ENCODE measurements at places on chromosomes 2 and 18.
A peak's percentile ranks its signal among the peaks of the same experiment; 100 is the strongest.

GRCh38 chr18:11884396-11885030 lies 23.6 kb downstream of the MPPE1 start:
- no peak for DNase-seq

- no peak for DNase-seq
These were observed 39.8 kb downstream of the CD302 start for GRCh38 chr2:159758239-159758638.

GRCh38 chr2:8551622-8552074 lies 130.2 kb upstream of the ID2 start:
- no peak for DNase-seq

DNA sequence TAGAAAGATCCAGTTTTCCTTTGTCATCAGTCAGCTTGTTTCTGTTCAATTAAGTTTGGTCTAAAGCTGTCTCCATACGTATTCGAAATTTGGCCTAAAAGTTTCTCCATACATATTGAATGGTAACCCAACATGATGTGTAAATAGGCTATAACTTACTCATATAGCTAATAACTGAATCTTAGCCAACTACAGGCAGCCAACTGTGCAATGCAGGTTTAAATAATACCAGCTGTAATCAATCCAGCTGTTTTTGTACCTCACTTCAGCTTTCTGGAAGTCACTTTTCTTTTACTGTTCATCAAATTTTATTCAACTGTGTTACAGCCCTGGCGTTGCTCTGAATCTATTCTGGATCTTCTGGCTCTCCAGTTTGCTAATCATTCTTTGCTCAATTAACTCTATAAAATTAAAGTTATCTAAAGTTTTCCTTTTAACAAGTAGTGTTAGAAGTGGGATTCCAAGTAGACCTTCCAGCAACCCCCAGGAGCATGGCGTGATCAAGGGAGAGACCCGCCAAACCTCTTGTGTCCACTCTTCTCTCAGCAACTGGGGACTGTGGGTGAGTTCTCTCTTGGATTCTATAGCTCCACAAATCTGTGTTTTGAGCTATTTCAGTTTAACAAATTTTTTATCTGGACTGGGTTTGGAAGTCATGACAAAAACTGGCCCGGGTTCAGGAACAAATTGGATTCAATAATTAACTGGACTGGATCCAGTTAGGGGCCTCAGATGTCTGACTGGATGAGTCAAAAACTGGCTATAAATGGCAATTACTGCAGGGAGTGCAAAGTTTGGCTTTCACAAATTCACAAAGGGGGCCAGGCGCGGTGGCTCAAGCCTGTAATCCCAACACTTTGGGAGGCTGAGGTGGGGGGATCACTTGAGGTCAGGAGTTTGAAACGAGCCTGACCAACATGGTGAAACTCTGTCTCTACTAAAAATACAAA lies 329.7 kb upstream of the ST6GAL2 start:
- DNase-seq, result no peak

DNA sequence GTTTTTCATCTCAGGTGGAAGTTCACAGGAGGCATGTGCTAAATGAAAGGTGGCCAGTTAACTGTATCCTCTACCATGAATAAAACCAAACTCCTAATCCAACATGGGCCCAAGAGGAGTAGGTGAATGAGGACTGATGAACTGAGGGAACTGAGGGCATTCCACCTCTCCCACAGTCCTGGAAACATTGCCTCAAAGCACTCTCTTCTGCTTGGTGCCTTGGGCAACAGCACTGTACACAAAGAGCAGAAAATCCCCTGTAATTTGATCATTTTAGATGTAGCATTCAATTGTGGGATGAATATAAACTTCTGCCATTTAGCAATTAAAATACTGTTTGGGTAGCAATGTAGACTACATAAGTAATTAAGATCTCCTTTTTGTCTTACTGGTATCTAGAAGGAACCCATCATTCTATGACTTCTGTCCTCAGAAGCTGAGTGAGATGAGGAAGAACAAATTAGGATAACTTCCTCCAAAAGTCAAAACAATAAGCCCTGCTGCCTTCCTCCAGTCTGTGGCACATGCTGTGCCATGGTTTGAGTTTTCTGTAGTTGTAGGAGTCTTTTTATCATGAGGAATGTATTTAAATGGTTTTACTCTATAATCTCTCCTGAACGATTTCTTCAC lies 86.7 kb upstream of the ZEB2 start:
- DNase-seq, result no peak

GRCh38 chr18:79644666-79645057 lies 34.9 kb upstream of the CTDP1 start:
- no peak for DNase-seq

DNA sequence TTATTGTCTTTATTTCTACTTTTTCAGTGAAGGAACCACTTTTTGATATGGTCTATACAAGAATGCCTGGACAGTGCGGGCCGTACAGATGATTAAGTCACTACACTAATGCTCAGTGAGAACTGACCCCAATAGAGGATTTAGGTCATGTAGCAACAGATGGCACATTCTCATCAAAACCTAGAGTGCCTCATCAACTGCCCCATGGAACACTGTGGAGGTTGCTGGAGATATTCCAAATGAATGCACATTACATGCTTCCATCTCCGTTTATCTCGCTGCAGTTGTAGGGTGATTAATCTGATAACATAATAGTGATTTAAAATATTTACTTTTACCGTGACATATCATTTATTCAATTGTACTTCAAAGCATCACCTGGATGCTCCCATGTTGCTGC lies 41.8 kb upstream of the COPS8 start:
- DNase-seq, result no peak

GRCh38 chr2:176556373-176556772 lies 287.1 kb downstream of the MTX2 start:
- no peak for DNase-seq

DNA sequence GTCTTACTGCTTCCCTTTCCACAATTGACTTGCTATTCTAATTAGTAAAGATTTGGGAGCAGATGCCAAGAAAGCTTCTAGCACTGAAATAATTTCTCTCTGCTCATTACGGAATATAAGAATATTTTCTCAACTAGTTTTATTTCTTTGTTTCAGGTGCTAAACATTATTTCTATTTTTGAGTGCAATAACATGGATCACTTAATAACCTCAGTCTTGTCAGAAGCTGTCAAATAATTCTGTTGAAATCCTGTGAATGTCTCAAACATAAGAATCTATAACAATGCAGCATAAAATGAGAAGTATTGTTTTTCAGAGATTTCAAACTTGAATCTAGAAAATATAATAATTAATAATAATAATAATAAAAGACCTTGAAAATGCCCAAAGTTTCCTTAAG lies 1221.0 kb downstream of the DSC3 start:
- DNase-seq, result no peak

DNA sequence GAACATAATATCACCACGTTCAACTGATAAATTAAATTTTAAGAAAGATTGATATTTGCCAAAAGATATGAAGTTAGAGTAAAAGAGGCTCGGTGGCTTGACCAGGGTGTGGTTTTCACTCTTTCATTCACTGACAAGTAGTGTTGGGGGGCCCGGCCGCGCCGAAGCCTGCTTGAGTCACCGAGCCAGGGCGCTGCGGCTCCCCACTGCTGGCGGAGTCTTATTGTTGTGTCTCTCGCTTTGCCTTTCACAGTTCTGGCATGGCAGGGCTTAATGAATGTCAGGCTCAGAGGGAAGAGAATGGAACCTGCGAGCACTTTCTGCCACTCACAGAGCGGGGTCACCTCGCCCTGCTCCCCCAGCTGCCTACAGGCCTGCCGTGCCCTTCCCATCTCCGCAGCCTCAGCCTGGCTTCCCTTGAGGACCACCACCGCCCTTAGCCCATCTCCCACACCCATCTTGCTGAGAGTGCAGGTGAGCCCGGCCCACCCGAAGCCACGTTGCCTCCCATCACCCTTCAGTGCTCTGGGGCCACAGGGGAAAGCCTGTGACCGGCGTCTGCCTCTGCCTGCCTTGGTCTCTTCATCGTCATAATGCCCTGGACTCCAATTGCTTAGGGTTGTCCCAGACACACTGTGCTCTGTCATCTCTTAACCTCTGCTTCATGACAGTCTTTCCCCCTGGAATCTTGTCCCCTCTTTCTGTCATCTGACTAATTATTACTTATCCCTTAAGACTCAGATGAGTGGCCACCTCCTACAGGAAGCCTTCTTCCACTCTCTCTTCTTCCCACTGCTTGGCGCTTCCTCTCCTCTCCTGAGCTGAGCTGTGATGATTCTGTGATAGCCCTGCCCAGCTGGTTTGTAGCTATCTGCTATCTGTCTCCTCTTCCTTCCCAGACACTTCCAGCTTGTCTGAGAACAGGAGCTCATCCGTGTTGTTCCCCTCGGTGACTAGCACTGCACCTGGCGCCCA lies 142.5 kb downstream of the FAM210A start:
- no peak for DNase-seq

GRCh38 chr2:217886720-217887309 lies 116.0 kb downstream of the TNS1 start:
- peak; percentile 18 for DNase-seq

- DNase-seq, result no peak
These were observed 168.7 kb downstream of the NRXN1 start for GRCh38 chr2:50863218-50863617.

Measured in stimulated activated CD8-positive, alpha-beta memory T cell treated with anti-CD3 and anti-CD28 coated beads, Interleukin-15, amount 100 ng/mL, for 4 hours (primary cell).